KG1 (cell line): ENCODE measurements at places on chromosomes 7 and 10.
A peak's percentile ranks its signal among the peaks of the same experiment; 100 is the strongest.

GRCh38 chr10:485776-486175, 203.7 kb downstream of the DIP2C start:
- DNase-seq = no peak

GRCh38 chr10:98429320-98430072, 14.5 kb upstream of the PYROXD2 start:
- DNase-seq = no peak

GRCh38 chr7:69109246-69109645, 489.0 kb upstream of the AUTS2 start:
- DNase-seq = no peak

GRCh38 chr10:49629431-49629881, 15.6 kb downstream of the CHAT start:
- no peak for DNase-seq

DNA sequence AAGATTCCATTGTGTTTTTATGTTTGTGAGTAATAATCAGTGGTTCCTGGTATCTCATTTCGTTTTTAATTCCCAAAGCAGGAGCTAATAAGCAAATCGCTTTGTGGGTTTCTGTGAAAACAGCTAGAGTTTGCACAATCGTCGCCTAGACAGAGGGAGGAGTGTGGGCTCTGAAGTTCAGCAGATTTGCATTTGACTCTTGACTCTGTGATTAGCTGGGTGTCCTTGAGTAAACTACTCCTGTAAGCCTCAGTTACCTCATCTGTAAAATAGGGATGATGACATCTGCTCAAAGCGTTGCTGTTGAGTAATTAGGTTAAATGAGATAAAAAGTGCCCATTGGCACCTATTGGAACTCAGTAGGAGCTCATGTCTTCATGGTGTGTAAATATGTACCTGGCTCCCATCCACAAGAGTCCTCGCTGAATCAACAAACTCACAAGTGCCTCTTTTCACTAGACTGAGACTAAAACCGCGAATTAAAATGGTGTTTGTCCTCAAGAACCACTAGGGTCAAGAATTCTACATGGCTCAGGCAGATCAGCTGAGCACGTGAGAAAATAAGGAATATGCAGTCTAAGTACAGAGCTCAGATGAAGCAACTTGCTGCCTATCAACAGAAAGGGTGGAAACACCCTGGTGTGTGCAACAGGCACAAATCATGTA, 385.8 kb upstream of the C7orf33 start:
- no peak for DNase-seq

DNA sequence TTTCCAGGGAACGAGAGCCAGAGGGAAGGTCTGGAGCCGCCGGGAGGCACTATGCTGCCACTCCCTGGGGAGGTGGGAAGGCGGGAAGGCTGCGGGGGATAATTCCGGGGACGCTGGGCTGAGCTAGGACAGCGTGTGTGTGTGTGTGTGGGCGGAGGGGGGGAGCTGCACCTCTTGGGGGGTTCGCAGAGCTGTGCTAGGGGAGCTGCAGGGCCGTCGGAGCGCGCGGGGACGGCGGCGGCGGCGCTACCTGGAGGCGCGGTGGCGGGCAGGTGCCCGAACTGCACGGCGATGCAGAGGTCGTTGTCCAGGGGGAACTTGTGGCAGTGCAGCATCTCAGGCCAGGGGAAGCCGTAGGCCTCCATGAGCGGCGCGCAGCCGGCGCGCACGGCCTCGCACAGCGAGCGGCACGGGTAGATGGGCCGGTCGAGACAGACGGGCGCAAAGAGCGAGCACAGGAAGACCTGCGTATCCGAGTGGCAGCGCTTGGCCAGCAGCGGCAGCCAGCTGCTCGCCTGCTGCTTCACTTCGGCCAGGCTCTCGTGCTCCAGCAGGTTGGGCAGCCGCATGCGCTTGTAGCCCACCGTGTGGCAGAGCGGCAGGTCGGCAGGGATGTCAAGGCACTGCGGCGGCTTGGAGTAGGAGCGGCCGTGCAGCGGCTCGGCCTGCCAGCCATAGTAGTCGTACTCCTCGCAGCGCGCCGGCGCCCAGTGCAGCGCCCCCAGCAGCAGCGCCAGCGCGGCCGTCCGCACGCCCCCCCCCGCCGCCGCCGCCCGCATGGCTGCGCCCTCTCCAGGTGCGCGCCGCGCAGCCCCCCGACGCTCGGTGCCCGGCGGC, 526 bp downstream of the SFRP5 start:
- peak; percentile 34 for DNase-seq

GRCh38 chr10:4981722-4982471, 18.7 kb downstream of the AKR1C1 start:
- no peak for DNase-seq

DNA sequence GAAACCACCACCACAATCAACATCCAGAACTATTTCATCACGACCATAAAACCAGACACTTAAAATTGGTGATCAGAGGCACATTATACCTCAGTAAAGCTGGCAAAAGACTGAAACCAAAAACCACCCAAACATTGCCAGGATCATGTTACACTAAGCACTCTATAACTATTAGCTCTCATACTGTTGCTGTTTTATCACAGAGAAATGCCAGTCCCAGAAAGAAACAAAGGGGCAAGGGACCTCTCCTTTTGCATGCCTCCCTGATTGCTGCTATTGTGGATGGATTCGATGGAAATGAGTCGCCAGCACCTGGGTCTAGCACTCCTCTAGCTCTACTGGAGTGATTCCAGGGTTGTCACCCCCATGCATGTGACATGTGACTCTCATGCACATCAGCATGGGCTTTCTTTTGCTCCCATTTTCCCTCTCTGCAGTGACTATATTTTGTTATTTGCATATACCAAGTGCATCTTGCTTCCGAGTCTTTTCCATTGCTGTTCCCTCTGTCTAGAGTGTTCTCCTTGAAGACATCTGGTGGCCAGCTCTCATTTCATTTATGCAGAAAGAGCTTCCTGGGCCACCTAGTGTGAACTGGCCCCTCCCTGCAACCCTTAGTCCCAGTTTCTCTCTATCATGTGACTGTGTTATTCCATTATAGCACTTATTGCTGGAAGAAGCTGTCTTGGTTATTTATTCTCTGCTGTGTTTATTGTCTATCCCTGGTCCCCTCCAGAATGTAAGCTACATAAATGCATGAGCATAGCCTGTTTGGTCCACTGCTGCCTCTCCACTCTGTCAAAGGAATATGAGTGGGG, 300.6 kb downstream of the PLXNA4 start:
- DNase-seq = no peak

GRCh38 chr7:92331508-92331907, 85.7 kb downstream of the ANKIB1 start:
- DNase-seq = no peak

DNA sequence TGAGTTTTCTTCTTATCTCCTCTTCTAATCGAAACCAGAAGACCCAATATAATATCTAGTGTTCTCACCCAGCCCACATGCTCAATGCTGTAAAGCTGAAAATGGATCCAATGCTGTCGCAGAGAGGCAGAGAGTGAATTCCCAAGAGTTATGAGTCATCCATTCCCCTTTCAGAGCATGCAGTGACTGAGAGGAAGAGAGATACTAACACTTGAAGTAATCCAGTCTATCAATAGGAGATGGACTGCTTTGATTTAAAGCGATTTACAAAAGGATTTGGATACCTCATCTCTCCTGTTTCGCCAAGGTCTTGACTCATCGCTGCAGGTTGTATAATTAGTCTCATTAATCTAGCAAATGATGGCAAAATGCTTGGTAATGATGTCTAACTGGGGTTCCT, 41.5 kb upstream of the PRKCQ start:
- DNase-seq = no peak

DNA sequence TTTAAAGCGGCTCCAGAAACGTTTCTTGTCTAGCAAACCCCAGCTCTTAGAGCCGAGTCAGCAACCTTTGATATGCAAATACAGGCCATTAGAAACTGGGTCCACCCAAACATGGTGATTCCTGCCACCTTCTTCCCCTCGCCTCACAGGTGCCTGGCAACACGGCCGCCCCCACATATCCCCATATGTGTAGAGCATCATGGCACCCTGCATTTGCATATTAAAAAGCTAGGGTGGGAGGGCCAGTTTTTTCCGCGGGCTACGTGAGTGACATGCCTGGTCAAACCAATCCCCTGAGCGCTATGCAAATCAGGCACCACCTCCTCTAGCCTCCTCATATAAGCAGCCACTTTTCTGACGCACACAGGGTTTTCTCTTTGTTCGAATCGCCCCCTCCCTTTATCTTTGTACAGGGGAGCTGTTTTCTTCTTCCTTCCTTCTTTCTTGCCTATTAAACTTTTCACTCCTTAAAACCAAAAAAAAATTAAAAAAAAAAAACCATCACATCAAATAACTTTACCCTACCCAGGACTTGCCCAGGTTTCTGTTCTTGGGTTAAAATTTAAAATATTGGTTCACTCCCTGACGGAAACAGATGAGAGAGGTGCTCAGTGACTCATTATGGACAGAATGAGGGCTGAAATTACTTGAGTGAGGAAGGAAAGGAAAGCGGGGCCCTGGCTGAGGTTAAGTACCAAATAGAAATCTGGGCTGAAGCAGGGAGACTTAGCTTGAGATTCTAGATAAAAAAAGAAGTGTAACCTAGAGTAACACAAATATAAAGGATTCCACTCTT, 59.8 kb downstream of the COA1 start:
- no peak for DNase-seq

GRCh38 chr7:106418526-106418925, 133.7 kb upstream of the NAMPT start:
- no peak for DNase-seq

GRCh38 chr10:70267161-70267933, 16.5 kb downstream of the NPFFR1 start:
- DNase-seq = no peak

DNA sequence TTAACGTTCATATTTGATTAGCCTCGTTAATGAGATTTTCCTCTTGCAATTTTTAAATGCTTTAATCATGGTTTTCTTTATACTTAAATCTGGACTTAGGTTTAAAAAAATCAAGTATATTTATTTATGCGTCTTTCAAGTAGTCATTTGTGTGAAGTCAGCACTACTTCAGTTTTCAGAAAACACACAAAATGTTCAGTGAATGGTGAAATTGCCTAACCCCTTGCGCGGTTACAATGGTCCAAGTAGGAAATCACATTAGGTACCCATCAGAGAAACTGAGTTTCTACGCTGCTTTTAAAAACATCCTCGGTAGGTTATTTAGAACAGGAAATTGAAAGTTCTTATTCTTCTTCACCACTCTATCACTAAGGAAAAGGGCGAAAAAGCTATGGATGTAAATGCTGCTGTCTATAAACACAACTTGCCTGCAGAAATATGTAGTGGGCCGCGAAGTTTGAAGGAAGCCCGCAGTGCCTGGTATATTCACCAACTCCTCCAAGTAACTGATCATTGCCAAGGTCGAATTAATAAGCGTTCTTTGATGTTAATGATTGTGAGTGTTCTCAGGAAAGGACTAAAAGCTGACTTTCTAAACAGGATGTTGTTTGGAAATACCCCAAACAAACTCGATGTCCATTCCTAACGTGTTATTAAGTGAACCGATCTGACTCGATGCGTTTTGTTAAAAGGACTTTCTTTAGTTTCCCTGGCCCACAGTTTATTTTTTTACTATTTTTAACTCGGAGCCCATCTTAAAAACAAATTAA, 1.0 kb downstream of the SYPL1 start:
- DNase-seq = no peak

- no peak for DNase-seq
Observed at GRCh38 chr7:74104702-74105101, 21.1 kb downstream of the LIMK1 start.

DNA sequence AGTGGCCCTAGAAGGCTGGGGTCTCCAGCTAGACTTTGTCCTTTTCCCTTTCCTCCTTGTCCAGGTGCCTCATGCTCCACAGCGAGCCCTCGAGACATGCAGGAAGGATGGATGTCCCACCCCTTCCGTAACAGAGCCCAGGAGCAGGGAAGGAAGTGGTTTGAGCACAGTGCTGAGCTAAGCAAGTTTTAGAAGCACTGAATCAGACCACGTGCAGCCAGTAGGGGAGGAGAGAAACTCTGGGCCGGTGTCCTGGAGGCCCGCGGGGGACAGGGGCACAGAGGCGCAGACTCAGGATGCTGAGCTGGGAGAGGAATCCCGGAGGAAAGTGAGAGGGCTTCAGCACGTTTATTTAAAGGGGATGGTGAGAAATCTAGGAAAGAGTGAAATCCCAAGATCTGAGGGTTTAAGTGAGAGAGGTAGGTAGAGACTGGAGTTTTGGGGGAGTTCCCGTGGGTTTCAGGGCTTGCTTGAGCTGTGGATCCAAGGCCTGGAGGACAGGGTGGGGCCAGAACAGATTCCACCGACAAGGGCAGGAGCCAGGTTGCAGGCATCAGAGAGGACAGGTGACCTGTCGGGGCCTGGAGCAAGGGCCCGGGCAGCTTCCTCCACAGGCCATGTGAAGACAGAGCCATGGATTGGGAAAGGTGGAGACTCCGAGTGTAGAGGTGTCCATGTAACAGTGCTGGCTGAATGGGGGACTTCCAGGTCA, 4.4 kb upstream of the IRF5 start:
- DNase-seq = no peak

- DNase-seq = peak; percentile 14
Observed at GRCh38 chr10:68550747-68551411, 9.3 kb upstream of the TET1 start.

DNA sequence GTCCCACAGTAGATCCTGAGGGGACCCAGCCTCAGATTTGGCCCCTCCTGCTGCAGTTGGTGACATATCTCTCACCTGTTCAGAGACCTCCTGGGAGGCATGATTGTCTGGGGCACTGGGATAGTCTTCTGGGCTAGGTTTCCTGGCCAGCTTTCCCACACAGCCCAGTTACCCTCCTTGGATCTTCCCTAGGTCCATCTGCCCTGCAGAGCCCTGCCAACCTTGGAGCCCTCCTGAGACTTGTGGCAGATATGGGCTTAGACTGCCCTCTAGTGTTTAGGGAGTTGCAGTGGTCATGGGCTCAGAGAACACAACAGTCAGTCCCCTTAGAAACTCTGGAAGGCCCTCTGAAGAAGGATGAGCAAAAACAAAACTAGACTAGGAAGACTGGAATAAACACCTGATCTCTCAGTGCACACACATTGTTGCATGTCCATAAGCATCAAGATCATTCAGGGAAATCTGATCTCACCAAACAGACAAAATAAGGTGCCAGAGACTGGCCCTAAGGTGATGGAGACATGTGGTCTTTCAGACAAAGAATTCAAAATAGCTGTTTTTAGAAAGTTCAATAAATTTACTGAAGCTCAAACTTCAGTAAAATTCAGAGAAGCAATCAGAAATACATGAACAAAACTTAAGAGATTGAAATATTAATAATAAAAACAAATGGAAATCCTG, 324.6 kb downstream of the ATRNL1 start:
- no peak for DNase-seq

DNA sequence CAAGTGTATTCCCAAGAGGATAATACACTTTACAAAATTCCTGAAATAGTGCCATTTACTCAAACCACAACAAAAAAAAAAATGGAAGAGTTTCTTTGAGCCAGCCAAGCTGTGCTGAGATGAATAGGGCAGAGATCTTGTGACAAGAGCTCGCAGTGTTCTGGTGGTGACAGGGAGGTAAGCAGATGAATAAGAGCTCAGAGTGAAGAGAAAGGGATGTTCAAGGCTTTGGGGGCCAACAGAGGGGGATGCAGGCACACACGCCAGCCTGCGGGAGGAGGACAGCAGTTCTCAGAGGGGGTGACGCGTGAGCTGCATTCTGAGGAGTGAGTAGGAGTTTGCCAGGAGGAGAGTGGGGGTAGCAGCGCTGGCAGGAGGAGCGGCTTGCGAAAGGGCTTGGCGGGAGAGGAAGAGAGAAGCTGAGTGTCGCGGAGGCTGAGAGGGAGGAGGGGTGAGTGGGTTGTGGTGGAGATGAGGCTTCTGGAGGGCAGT, 194.4 kb upstream of the IMMP2L start:
- DNase-seq = no peak

- no peak for DNase-seq
Observed at GRCh38 chr10:716821-717220, 27.4 kb upstream of the DIP2C start.
